ENCODE measurements at places on chromosomes 12 and 14.
A peak's percentile ranks its signal among the peaks of the same experiment; 100 is the strongest.

DNA sequence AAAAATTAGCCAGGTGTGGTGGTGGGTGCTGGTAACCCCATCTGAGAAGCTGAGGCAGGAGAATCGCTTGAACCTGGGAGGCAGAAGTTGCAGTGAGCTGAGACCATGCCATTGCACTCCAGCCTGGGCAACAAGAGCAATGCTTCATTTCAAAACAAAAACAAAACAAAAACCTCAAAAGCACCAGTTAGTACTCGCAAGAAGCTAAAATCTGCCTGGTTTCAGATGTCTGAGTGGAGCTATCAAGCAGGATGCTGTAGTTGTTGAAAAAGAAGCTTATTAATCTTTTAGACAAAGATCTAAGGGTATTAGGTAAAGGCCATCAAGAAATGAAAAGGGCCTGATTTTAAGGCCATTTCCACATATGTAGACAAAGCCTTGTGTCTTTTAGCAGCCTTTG, 50.9 kb downstream of the SUPT16H start:
- no peak for DNase-seq

DNA sequence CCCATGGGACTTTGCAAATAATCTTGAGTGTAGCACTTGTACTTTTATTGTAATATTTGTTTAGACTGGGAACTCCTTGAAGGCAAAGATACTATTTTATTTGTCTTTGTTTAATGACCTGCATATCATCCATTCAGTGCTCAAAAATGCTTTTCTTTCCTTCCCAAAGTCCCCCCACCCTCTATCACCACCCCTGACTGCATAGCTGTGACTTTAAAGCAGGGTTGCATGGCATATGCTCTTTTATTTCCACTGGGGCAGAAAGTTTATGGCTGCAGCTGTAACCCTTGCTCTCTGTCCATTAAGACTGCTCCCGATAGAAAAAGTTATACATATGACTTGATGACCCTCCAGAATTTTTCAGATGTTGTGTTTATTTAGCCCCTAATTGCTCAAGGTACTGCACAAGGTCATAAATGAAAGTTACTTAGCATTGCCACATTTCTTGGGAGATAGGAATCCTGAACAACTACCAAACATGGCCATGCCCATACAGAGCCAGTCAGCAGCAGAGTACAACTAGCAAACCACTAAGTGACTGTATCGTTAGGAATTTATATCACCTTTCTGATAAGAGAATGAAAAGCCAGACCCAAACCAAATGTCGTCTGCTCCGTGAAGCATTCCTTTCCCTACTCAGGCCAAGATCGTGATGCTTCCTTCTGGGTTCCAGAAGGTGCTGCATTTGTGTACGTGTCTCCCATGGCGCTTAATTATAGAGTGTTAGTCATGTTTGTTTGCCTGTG, 114.3 kb downstream of the DIP2B start:
- no peak for DNase-seq

GRCh38 chr14:96098309-96098998, 59.3 kb downstream of the C14orf132 start:
- DNase-seq = peak; percentile 31

DNA sequence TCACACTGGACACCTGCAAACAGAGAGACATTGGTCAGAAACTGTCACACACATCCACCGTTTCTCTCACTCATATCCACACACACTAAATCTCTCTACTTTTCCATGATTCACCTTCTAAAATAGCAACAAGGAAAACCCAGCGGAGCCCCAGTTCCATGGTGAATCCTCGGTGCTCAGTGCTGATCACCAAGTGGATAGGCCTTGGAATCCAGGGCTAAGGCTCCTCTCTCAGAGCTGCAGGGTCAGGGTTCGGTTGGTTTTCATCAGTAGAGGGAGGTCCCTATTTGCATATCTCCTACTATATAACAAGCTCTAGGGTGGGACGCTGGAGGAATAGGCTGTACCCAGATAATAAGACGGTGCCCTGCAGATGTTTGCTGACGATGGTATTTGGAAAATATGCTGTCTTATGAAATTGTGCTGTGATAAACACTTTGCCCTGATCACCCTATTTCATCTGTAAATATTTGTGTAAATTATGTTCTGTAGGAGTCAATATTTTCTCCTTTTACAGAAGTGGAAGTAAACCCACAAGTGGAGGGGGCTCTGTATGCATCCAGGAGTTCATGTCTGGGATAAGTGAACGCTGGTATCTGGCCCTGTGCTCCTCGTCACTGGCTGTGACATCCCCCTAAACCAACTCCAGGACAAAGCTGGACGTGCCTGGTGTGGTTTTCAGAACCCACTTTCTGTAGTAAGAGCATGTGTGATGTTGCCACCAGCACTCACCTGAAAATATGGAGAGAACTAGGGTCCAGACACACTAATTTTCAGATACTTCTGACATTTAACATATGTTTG, 709.2 kb downstream of the TMEM121 start:
- no peak for DNase-seq

GRCh38 chr14:92579244-92579936, 65.8 kb downstream of the RIN3 start:
- DNase-seq = no peak

DNA sequence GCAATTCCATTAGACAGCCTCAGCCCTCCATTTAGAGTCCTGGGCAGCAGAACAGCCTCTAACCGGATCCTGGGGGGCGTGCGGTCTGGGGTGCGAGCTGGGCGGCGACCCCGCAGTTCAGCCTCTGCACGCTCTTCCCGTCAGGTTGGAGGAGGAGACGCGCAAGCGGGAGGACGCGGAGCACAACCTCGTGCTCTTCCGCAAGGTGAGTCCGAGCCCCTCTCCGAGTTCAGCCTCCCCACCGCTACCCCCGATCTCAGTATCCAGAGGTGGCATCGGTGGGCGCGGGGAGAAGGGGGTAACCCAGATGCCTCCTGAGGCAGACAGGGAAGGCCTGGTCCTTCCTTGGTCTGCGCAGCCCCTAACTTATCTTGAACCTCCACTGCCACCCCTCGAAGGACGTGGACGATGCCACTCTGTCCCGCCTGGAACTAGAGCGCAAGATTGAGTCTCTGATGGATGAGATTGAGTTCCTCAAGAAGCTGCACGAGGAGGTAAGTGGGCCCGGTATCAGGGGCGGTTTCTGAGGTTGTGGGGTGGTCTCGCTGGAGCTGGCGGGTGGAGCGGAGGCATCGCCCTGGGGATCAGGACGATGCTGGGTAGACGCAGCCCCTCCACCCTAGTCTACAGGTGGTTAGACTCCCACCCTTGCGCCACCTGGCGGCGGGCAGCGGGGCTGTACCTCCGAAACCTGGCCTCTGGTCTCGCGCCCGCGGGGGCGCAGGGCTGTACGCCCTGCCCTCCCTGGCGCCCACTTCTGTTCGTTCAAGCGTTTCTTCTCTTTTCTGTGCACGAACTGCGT, 1.3 kb downstream of the PRPH start:
- peak; percentile 70 for DNase-seq

DNA sequence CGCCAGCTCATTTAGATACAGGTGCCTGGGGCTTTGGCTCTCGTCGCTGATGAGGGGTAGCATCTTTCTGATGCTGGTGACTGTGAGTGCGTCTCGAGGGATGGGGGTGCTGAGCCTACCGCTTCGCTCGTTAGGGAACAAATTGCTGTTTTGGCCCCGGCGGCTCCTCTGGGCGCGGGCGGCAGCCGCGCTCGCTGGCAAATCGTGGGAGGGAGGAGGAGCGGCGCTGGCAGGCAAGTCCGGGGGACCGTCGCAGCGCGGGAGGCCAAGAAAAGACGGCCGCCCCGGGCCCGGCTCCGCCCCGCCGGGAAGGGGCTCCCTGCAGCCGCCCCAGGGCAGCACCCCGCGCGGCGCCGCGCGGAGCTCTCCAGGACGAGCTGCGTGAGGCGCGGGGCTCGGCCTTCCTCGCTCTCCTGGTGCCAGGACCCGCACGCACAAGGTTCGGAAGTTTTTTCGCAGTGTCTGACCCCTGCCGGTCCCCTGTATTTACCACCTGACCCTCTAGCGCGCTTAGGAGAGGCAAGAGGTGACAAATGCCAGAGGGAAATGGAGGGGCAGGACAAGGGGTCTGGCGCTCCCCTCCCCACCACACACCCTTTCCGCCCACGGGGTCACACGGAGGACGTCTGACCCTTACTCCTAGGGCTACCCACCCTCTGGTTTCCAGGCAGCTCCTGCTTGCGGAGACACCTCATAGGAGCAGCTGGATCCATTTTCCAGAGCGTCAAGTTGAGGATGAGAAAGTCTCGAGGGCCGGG, 899 bp upstream of the KCNH3 start:
- peak; percentile 48 for DNase-seq

- DNase-seq = no peak
Observed at GRCh38 chr12:65853489-65854157, 29.3 kb downstream of the HMGA2 start.

DNA sequence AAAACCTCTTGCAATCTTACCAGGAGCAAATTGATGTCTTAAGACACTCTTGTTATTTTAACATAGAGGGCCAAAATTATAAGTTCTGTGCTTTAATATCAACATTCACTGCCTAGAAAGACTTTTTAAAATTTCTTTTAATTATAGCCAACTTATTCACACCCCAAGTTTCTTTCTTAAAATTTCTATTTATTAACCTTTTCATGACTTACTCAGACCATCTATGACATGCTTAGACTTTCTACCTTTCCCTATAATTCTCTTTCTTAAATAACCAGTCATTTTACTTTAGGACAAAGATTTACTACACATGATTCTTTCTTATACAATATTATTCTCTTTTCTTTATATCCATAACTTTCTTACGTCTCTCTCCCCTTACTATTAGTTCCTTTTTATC, 220.4 kb downstream of the NUBPL start:
- DNase-seq = peak; percentile 8

GRCh38 chr14:33945210-33946088, 5.4 kb downstream of the EGLN3 start:
- DNase-seq = no peak

DNA sequence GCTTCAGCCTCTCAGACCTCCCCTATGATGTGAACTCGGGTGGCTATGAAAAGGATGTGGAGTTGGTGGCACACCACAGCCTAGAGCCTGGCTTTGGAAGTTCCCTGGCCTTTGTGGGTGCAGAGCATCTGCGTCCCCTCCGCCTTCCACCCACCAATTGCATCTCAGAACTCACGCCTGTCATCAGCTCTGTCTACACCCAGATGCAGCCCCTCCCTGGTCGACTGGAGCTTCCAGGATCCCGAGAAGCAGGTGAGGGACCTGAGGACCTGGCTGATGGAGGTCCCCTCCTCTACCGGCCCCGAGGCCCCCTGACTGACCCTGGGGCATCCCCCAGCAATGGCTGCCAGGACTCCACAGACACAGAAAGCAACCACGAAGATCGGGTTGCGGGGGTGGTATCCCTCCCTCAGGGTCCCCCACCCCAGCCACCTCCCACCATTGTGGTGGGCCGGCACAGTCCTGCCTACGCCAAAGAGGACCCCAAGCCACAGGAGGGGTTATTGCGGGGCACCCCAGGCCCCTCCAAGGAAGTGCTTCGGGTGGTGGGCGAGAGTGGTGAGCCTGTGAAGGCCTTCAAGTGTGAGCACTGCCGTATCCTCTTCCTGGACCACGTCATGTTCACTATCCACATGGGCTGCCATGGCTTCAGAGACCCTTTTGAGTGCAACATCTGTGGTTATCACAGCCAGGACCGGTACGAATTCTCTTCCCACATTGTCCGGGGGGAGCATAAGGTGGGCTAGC, 7.0 kb upstream of the RPS26 start:
- no peak for DNase-seq

- DNase-seq = no peak
Observed at GRCh38 chr14:38786921-38787320, 316.1 kb downstream of the SEC23A start.

GRCh38 chr12:38350342-38351174, 34.0 kb downstream of the ALG10B start:
- DNase-seq = no peak

DNA sequence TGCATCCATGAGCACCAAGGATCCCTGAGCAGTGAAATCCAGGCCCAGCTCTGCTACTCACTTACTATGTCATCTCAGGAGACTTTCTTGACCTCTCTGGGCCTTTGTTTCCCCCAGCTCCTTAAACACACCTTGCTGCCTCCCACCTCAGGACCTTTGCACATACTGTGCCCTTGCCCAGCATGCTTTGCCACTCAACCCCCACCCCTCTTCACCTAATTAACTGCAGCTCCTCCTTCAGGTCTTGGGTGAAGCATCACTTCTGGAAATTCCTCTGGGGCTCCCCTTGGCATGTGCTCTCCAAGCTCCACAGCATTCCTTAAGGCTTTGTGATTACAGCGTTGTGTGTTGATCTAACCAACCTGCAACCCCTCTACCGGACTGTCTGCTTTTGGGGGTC, 15.9 kb downstream of the WSCD2 start:
- no peak for DNase-seq

DNA sequence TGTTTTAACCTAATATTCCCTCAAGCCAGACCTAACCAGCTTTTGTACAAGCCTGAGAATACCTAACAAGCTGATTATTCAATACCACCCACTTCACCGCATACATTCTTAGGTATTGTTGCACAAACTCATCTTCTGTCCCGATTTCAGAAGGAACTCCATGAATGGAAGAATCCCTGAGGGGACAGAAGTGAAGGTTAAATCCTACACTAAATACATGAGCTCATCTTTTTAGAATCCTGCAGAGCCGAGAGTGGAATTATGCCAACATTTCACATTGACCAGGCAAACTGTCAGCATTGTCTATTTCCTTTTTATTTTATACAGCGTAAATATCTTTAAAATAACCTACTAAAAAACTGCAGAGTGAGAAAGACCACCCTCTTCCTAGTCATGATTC, 140.7 kb upstream of the PRICKLE1 start:
- no peak for DNase-seq

- DNase-seq = no peak
Observed at GRCh38 chr12:53218551-53219291, 11.7 kb upstream of the ITGB7 start.

DNA sequence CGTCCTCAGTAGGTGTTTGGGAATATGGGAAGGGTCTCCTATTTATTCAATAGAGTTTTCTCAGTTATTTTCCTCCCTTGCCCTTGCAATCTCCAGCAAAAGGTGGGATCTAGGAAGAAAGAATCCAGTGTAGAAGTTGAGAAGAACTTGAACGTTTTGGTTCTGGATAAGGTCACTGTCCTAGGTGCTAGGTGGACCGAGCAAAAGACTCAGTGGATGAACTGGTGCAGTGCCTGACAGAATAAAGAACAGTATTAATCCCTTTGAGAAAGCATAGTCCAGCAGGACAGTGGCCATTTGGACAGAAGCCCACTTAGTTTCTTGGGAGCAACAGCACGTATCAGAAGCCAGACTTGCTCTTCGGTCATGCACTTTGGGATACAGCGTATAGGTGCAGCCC, 32.7 kb upstream of the LRTM2 start:
- no peak for DNase-seq

- DNase-seq = peak; percentile 79
Observed at GRCh38 chr12:89648211-89648930, 60.3 kb downstream of the ATP2B1 start.
